CD4-positive, CD25-positive, alpha-beta regulatory T cell (primary cell): ENCODE measurements at places on chromosomes 5 and 9. TPM values are rescaled to one million over a fixed set of nuclear protein-coding genes. Genes with fewer than 3 reads are reported as not detected.
A peak's percentile ranks its signal among the peaks of the same experiment; 100 is the strongest.

GRCh38 chr9:98584059-98584458 lies 124.7 kb downstream of the GABBR2 start:
- DNase-seq: no peak

GRCh38 chr5:17831279-17831678 lies 197.0 kb downstream of the TAF11L14 start:
- no peak for DNase-seq

DNA sequence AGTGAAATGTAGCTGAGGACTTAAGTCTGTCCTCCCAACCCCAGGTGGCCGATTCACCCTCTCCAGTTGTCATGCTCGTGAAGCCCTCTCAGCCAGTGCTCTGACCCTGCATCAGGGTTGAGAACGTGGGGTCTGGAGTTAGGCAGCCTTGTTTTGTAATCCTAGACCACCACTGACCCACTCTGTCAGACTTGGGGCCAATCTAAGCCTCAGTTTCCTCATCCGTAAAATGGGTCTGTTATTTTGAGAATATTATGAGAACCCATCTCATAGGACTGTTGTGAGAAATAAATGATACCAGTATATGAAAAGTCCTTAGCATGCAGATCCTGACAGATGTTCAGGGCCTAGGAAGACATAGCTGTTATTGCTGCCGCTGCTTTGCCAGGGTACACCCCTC lies 37.1 kb downstream of the CYFIP2 start:
- DNase-seq: no peak

The KIF4B gene
- polyA plus RNA-seq: not detected

DNA sequence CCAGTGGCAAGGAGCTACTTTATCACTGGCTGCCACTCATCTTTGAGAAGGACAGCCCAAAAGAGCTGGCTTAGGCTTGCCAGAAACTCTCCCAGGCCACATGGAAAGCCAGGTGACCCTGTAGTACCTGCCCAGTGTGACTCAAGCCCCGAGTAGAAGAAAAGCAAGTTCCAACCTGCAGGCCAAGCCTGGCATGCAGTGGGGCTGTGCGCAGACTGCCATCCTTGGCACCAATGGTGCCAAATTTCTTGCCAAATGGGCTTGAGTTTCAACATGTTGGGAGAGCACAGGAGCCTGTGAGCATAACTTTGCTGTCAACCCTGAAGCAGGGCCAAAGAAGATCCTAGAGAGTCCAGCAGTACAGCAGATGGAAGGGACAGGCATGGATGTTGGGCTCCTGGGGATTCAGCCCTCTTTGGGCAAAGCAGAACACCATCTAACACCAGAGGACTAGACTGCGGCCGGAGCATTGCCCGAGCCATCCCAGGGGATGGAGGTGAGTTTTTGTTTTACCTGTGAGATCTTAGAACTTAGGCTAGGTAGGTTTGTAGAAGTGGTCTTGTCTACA lies 27.3 kb upstream of the SHB start:
- DNase-seq: no peak

GRCh38 chr5:110753600-110753999 lies 14.8 kb downstream of the SLC25A46 start:
- DNase-seq: no peak

- DNase-seq: no peak
Observed at GRCh38 chr9:94825611-94825958, 99.1 kb downstream of the AOPEP start.

The HACD4 gene
- polyA plus RNA-seq: 8.2 TPM

DNA sequence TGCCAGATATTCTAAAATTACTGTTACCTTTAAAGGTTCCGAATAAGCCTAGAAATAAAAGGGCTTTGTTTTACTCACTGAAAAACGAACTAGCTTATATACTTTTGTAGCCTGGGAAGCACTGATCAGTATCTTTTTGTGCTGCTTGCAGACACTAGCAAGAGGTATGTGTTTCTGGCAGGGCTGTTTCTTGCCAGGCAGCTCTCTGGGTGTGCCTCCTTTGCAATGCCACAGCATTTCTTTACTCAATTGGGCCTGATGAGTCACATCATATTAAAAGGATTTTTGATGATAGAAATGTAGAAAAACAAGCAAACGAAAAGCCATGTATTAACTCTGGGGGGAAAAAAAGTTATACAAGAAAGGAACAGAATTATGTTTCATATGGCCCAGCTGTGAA lies 35.6 kb downstream of the CD180 start:
- peak; percentile 48 for DNase-seq

DNA sequence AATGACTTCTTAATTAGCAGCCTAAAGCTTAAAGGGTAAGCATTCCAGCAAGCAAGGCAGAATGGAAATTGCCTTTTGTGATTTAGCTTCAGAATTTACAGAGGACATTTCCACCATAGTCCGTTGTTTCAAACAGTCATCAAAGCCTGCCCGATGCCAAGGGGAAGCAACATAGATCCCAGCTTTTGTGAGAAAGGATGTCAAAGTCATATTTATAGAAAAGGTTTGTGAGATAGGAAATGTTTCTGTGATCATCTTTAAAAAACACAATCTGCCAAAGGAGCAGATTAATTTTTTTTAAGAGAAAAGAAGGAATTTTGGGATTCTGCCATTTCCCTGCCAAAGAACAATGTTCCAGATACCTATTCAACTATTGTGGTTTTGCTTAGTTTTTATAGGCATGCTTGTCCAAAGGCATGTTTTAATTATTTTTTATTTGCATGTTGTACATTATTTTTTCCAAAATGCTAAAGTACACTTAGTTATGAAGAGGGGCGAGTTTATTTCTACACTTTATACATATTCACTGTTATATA lies 346.9 kb downstream of the ZNF608 start:
- DNase-seq: no peak

The TUSC1 gene
- polyA plus RNA-seq: not detected

The OCLN gene
- 0.08 TPM for polyA plus RNA-seq

The CCDC127 gene
- 4.9 TPM for polyA plus RNA-seq

- DNase-seq: no peak
Observed at GRCh38 chr9:137575364-137575715, 3.4 kb downstream of the DPH7 start.

GRCh38 chr5:55691265-55692105 lies 20.6 kb downstream of the SLC38A9 start:
- DNase-seq: peak; percentile 47
